ENCODE measurements at places on chromosomes 2 and 18. TPM values are rescaled to one million over a fixed set of nuclear protein-coding genes. Genes with fewer than 3 reads are reported as not detected.

The PPM1G gene
- 54.2 TPM for total RNA-seq

DNA sequence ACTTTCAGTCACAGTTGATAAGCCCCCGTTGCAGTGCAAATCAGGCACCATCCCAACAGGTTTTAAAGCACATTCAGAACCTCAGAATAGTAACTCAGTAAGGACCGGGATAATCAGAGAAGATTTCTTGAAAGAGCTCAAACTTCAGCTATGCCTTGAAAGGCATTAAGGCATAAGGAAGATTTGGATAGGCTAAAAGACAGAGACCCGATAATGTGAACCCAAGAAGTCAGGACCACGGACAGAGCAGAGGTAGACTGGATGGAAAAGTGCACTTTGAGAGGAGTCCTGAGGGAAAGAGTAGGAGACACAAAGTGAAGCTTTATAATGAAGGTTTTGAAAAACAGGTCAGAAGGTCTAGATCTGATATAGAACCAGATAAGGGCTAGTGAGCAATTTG is 36.9 kb upstream of the KLF7 start:
- DNase-seq: no peak

DNA sequence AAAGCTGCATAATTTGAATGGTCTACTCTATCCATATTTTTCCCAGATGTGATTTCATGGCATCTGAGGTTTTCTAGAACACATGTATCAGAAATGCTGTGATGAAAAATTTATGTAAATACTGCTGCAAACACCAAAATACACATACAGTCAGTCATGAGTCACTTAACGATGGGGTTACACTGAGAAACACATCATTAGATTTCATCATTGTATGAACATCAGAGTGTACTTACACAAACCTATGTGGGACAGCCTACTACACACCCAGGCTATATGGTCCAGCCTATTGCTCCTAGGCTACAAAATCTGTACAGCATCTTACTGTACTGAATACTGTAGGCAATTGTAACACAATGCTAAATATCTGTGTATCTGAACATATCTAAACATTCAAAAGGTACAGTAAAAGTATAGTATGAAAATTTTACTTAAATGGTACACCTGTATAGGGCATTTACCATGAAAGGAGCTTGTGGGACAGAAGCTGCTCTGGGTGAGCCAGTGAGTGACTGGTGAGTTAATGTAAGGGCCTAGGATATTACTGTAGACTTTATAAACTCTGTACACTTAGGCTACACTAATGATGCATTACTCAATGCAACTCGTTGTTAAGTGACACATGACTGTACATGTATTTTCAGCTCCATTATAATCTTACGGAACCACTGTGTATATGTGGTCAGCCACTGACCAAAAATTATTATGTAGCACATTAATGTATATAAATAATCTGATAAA is 33.5 kb downstream of the PNO1 start:
- DNase-seq: no peak

DNA sequence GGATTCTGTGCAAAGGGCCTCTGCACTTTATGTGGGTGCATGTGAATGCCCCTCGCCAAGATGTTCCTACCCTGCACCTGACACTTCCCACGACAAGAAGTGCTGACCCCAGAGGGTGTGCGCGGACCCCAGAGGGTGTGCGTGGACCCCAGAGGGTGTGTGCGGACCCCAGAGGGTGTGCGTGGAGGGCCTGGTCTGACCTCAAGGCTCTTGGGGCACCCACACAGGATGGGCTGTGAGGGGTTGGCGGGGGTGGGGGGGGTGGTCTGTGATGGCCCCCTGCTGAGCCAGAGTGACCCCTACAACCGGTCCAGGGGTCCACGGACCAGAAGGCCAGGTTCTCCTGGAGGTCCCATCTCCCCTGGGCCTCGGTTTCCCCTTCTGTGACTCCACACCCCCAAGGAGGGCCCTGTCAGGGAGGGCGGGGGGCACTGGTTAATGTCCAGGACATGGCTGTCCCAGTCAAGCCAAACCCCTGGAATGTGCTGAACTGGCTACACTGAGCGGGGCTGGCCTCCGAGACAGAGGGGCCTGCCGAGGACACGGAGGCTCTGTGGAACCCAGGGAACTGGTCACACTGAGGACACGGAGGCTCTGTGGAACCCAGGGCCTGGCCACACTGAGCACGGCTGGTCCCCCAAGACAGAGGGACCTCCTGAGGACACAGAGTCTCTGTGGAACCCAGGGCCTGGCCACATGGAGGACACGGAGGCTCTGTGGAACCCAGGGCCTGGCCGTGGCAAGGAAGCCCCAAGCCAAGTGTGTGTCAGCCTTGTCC is 3.1 kb downstream of the NEU4 start:
- DNase-seq: no peak

DNA sequence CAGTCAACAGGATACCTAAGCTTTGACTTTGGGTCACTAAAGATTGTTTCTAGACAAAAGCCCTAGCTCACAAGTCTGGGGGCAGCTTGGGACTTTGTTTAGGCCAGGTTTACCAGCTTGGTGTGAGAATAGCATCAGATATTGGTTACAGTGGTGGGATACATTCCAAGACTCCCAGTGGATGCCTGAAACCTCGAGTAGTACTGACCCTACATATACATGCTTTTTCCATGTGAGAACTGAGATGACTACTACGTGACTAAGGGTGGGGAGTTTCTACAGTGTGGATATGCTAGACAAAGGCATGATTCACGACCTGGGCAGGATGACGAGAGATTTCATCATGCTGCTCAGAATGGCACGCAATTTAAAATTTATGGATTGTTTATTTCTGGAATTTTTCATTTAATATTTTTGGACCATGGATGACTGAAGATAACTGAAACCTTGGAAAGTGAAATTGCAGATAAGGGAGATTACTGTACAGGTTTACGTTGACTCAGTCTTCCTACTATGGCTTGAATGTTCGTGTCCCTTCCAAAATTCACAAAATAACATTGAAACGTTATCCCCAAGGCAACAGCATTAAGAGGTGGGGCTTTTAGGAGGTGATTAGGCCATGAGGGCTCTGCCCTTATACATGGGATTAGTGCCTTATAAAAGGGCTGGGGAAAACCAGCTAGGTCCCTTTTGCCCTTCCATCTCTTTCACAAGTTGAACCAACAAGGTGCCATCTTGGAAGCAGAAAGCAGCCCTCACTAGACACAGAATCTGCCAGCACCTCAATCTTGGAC is 50.2 kb upstream of the CTAGE1 start:
- no peak for DNase-seq

The FZD7 gene
- 24.7 TPM for total RNA-seq

GRCh38 chr2:202486351-202486750 is 110.2 kb downstream of the BMPR2 start:
- no peak for DNase-seq

GRCh38 chr2:119255760-119256581 is 32.3 kb downstream of the STEAP3 start:
- DNase-seq: no peak

DNA sequence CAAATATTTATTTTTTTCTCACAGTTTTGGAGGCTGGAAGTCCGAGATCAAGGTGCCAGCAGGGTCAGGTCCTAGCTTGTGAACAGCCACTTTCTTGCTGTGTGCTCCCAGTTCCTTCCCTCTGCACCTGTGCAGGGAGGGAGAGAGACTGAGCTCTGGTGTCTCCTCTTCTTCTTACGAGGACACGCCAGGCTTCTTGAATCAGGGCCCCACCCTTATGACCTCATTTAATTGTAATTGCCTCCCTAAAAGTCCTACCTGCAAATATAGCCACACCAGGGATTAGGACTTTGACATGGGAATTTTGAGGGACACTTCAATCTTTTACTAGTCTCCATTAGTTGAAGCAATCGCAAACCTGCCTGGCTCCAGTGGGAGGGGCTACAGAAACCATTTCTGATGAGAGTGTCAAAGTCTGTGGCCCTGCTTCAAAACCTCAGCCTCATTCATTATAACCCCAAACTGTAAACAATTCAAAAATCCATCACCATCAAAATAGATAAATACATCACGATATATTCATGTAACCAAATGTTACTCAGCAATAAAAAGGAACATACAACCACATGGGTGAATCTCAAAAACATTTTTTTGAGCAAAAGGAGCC is 18.2 kb upstream of the SEH1L start:
- DNase-seq: no peak

The FIGN gene
- total RNA-seq: 9.4 TPM

The IL36A gene
- total RNA-seq: not detected

GRCh38 chr2:156704132-156704531 is 268.0 kb downstream of the GPD2 start:
- DNase-seq: no peak

- DNase-seq: no peak
These were observed 85.6 kb downstream of the PRKCE start for GRCh38 chr2:45736757-45737704.

Measured in omental fat pad (tissue), 4 donors.